ENCODE measurements at places on chromosomes 4 and X.
A peak's percentile ranks its signal among the peaks of the same experiment; 100 is the strongest.

- DNase-seq = no peak
Observed at GRCh38 chrX:77085372-77085771, 361.8 kb upstream of the FGF16 start.

GRCh38 chrX:12497832-12498591, 293.2 kb upstream of the PRPS2 start:
- DNase-seq = peak; percentile 44

GRCh38 chr4:160299608-160300007, 1196.7 kb downstream of the RAPGEF2 start:
- no peak for DNase-seq

GRCh38 chr4:53767482-53767881, 176.2 kb upstream of the LNX1 start:
- no peak for DNase-seq

DNA sequence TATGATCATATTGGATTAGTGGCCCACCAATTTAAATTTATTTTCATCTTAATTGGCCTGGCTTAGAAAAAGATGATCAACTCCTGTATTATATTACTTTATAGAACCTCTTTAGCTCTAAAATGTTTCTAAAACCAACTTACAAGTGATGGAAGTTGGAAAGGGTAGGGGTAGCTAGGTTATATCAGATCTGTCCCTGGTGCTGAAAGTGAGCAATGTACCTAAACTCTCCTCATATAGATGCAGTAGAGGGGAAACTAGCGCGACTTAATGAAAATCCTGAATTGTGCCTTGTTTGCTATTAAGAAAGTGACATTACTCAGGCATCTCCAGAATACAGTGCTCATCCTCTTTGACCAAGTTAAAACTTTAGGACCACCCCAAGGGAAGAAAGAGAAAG, 7.5 kb upstream of the PTCHD1 start:
- DNase-seq = no peak

DNA sequence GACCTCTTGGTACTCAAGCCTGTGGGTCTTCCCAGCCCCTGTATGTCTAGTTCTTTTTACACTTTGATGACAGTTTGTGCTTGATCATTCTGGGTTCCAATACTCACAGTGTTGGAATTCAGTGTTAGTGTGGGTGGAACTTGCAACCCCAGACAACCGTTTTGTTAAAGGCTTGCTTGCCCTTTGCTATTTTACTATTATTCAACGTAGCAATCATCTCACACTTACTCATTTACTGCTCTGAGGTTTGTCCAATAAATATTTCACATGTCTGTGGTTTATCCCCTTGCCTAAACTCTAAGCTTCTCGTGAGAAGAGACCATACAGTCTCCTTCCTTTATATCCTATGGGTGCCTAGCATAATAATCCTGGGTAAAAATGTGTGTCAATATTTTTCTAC, 15.3 kb downstream of the CCNG2 start:
- DNase-seq = no peak

DNA sequence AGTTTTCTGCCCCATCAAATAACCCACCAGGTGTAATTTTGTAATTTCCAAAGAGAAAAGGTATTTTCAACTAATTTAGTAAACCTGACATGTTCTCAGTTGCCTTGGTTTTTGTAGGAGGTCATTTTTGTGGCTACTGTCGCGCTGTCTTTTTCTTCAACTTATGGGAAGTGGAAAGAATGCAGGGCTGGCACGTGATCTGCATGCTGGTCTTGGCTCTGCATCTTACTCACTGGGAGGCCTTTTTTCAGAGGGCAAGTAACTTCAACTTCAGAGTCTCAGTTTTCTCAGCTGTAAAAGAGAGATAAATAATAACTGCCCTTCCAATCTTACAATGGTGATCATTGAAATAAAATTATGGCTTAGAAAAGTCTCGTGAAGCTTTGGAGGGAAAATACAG, 109.9 kb upstream of the SMIM10 start:
- no peak for DNase-seq

- DNase-seq = no peak
Observed at GRCh38 chrX:20743046-20743445, 476.3 kb upstream of the RPS6KA3 start.

DNA sequence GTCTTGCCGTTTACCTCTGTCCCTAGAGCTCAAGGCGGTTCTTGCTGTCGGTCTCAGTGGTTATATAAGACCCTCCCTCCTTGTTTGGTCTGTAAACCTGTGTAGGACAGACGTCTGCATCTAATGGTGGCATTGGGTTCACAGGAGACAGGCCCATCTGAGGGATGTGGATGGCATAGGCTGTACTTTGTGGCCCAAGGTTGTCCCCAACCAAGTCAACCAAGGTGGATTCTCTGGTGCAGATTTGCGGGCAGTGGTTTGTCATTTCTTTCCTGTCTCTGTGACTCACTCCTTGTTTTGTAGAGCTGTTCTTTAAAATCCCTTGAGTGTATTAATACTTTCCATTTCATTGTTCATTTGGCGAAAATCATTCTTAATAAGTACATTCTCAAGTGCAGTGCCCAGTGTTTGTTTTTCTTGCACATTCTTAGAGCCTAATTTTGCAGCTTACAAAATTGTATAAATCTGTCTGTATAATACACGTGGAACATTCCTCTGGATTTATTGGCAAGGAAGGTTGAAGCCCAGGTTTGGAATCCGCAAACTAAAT, 68.0 kb upstream of the TLR2 start:
- no peak for DNase-seq

Data from NAMALWA (cell line).